ENCODE measurements at places on chromosomes 5 and 9.

DNA sequence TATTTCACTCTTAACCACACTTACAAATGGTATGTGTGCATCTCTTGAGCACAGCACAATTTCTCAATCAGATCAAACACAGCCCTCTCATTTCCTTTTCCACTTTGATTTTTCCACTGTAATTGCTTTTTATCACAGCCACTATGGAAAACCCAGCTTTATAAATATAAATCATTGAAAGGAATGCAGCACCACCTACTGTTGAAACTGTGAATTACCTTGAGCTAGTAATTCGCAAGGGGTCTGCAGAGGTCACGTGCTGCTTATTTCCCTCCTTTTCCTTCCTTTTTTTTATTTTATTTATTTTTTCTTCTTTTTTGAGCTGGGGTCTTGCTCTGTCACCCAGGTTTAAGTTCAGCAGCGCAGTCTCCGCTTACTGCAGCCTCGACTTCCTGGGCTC is 76.9 kb downstream of the CDH6 start:
- no peak for DNase-seq

GRCh38 chr9:88775559-88775958 is 215.7 kb upstream of the S1PR3 start:
- DNase-seq, result no peak

- DNase-seq, result no peak
Measured at GRCh38 chr9:131405858-131406537, 12.1 kb downstream of the PRRC2B start.

- no peak for DNase-seq
Measured at GRCh38 chr9:132078699-132079356, 839 bp downstream of the MED27 start.

DNA sequence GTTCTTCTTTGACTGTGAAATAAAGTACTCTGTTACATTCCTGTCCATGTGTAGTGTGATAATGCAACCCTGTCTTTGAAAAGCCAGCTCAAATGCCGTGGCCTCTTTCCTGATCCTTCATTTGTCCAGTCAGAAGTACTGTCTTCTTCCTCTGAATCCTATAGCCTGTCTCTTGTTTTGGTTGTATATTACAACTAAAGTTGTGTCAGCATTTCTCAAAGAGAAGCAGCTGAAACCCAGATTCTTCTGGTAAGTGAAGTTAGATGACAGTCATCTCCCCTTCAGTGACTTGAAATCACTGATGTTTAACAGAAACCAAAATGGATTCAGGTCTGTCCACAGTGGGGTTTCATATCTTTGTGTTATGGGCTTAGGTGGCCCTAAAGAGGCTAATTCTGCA is 196.2 kb downstream of the PCSK1 start:
- DNase-seq, result no peak

DNA sequence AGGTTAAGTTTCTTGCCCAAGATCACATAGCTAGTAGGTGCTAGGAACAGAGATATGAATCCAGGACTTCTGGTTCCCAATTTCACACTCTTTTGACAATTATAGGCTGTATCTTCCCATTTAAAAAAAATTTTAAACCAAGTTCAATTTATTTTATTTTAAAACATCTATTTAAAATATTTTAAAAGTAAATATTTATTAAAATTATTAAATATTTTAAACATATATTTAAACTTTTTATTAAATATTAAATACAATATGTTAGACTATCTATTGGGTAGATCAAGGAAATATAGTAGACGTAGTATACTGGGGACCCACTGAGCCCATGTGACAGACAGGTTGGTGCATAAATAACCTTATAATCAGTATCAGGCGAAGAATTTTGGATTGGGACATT is 54.8 kb downstream of the GLRA1 start:
- DNase-seq, result no peak

- no peak for DNase-seq
Measured at GRCh38 chr5:73592551-73592950, 27.0 kb downstream of the UTP15 start.

GRCh38 chr5:115599502-115599901 is 2.8 kb downstream of the TICAM2 start:
- no peak for DNase-seq

- no peak for DNase-seq
Measured at GRCh38 chr9:97849980-97850379, 3.0 kb upstream of the FOXE1 start.

DNA sequence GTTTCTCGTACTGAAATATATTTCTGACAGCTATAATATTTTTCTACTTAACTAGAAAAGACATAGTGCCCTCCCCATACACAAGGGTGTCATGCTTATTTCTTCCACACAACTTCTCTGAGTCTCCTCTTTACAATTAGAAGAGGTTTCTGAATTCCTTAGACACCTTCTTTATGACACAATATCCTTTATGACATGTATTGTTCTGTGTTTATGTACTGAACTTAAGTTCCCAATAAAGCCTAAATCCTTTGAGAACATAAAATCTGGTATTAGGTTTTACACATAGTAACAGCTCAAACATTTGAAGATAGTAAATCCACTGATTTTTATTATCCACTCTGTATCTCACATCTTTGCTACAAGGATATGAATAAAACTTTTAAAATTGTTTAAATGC is 32.5 kb downstream of the GRAMD2B start:
- no peak for DNase-seq

DNA sequence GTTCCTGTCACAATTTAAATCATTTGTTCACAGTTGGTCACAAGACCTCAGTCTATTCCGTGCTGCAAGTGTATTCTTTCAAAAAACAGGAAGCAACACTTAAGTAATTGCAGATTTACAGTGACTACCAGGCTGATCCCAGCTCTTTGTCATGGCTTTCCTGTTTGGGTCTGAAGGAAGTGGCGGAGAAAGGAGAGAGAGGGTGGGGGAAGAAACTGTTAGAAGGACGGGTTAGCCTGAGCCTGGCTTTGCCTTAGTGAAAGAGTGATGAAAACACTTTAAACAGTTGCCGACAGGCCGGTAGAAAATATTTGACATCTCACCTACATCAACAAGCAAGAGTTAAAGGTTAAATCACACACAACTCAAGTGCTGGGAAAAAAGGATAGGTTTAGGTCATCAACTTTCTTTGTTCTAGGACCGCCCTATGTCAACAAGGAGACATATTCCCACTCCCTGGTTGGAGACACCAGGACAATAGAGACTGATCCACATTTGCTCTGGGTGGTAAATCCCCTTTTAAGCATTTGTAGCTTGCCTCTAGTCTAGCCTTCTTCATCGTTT is 102.2 kb upstream of the DAB2 start:
- DNase-seq, result no peak

DNA sequence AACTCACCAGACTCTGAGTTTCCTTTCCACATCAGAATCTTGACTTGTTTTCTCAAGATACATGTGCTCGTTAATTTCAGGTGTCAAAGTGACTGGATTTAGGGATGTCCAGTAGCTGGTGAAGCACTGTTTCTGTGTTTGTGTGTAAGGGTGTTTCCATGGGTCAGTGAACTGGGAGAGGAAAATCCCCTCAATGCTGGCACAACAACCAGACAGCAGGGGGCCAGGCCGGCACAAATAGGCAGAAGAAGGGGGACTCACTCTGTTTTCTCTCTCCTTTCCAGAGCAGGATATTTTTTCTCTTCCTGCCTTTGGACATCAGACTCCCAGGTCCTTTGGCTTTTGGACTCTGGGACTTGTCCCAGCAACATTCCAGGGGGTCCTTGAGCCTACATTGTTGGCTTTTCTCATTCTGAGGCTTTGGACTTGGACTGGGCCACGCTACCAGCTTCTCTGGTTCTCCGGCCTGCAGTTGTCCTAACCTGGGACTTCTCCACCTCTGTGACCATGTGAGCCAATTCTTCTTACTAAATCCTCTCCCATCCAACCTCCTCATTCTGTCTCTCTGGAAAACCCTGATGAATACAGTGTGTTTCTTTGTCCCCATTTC is 144.0 kb downstream of the CAAP1 start:
- DNase-seq, result no peak

DNA sequence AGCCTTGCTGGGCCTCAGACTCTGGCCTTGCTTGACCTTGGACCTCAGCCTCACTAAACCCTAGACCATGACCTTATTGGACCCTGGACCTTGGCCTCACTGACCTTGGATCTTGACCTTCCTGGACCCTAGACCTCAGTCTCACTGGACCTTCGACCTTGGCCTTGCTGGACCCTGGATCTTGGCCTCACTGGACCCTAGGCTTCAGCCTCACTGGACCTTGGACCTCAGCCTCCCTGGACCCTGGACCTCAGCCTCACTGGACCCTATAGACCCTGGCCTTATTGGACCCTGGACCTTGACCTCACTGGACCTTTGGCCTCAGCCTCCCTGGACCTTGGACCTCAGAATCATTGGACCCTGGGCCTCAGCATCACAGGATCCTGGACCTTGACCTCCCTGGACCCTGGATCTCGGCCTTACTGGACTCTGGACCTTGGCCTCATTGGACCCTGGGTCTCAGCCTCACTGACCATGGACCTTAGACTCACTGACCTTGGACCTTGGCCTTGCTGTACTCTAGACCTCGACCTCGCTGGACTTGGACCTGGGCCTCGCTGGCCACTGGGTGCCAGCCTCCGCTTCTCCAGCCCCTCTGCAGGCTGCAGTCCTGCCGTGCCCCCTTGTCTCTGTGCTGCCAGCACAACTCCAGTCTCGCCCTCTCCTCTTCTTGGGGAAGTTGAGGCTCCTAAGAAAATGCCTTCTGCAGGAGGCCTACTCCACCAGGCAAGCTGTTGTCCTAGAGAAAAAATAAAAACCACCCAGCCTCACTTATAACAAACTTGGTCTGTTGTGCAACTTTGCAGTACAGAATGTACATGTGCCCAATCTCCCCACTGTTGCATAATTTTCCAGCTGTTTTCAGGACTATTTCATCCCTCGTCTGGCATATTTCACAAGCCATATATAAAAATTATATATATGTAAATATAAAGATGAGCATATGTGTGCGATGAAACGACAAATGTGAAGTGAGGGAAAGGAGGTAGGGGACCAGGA is 11.0 kb upstream of the ADAMTS2 start:
- no peak for DNase-seq

DNA sequence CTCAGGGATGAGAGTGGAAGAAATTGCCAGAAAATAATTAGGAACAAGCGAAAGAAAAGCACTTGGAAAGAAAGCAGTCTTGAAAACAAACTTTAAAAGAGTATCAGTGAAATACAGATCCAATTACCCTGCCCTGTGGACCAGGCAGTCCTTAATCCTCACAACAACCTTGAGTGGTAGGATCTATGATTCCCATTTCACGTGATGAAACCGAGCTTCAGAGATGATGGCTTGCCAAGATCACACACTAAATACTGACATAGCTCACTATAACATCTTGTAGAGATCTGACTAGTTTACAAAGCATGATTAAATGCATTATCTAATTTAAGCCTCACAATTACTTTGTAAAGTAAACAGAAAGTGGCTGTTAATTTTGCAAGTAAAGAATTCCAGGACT is 55.5 kb upstream of the ABCA1 start:
- DNase-seq, result no peak

GRCh38 chr9:8428389-8428788 is 628.8 kb upstream of the DMAC1 start:
- no peak for DNase-seq

DNA sequence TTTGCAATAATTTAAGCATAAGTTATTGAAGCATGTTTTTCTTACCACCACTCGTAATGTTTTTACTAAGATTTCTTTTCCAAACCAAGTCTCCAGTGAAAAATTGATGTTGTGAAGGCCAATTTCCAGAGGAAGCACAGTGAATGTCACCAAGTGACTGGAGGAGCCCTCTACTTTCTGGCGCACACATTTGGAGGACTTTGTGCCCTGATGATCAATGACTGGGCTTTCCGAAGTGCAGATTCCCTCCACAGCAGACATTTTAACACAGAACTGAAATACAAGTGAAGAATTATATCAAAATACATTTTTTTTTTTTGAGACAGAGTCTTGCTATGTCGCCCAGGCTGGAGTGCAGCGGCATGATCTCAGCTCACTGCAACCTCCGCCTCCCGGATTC is 52.6 kb downstream of the C5 start:
- DNase-seq, result no peak

- DNase-seq, result no peak
Measured at GRCh38 chr9:26292943-26293342, 599.7 kb downstream of the CAAP1 start.

DNA sequence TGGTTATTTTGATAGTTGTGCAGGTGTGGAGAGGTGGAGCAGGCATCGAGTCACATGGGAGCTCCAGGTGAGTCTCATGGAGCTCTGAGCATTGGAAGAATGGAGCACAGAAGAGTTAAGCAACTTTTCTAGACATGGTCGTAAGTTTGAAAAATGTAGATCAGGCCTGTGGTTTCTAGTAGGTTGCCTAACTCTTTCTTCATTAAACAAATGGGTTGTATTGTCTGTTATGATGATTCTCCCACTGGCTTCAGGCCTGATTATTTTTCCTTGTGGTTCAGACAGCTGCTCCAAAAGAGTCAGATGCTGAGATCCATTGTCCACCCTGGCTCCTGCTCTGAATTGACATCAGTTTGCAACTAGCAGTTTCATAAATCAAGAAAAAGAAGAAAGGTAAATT is 80.3 kb upstream of the RPS23 start:
- no peak for DNase-seq

GRCh38 chr5:10761933-10762775 is 1.1 kb upstream of the DAP start:
- DNase-seq, result no peak

DNA sequence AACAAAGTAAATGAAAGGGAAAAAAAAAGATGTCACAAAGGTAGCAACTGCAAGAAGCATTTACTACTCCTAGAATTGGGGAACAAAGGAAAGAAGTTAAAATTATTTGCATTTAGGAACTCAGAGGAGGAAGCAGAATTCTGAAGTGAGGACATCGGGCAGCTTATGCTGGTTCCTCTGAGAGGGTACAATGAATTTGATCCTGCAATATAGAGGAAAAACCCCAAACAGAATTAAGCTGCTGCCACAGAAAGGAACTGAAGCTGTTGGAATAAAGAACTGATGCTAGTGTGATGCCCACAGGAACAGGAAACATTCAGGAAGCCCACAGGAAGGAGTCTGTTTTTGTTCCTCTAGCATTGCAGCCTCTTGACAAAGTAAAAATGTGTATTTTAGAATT is 22.3 kb upstream of the TBCA start:
- DNase-seq, result no peak

DNA sequence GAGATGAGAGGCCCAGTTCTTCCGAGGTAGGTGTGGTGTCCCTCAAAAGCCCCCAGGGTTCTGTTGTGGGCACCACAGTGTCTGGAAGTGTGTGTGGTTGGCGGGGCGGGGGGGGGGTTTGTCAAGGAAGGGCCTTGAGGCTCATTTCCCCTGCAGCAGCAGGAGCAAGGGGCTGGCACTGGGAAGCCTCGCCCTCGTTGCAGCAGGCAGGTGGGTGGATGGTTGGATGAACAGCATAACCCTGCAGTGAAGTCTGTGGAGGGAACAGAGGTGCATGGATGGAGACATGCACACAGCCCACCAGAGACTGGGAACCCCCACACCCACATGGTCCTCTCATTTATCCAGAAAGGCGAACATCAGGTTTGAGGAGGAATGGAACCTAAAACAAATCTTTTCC is 2.0 kb upstream of the SPATA31E1 start:
- no peak for DNase-seq

- no peak for DNase-seq
Measured at GRCh38 chr5:143521141-143521540, 117.7 kb upstream of the NR3C1 start.

- DNase-seq, result no peak
Measured at GRCh38 chr9:138069731-138070456, 192.3 kb downstream of the CACNA1B start.
